Neural progenitor cell (in vitro differentiated cells): ENCODE measurements at places on chromosomes 4 and X.

DNA sequence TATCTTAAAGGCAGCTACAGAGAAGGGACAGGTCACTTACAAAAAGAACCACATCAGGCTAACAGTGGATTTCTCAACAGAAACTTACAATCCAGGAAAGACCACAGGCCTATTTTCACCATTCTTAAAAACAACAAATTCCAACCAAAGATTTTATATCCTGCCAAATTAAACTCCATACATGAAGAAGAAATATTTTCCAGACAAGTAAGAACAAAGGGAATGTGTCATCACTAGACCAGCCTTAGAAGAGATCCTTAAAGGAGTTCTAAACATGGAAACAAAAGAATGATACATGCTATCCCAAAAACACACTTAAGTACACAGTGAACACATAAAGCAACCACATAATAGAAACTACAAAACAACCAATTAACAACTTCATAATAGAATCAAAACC is 105.6 kb downstream of the ANXA10 start:
- no peak for DNase-seq

DNA sequence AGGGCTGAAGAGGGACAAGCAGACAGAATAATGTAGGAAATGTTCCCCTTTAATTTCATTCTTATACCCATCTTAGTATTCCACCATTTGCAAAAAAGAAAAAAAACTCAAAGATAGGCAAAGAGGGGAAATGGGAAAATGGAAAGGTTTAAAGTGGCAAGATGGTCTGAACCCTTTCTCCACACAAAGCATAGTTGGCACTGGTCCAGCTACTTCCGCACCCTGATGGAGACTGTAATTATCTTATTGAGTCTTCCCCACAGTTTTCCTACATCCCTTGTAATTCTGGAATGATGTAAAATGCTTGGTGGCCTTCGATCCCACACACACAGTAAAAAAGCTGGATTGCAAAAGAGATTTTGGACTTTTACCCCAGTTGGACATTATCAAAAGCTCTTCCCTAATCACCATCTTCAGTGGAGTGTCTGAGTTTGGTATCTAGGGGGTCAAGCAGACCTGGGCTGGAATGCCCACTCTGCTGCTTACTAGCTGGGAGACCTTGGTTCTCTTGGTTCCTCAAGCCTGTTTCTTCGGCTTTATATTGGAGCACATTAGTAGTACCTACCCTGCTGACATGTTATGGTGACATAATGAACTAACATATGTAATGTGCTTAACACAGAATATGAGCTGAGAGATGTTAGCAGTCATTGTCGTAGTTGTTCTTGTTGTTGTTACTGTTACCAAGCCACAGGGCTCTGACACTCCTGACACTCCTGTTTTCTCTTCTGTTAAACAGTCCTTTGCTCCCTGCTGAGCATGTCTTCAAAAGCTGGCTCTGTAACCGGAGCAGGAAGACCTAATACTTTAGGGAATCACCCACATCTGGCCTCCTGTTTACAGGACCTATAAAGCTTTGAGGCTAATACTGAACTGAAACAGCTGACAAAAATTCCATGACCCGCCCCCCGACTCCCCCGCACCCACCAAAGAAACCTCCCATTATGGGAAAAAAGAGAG is 4.7 kb downstream of the SRPX2 start:
- DNase-seq = peak; percentile 45

- DNase-seq = peak; percentile 36
Observed at GRCh38 chr4:160592258-160592657, 1489.4 kb downstream of the RAPGEF2 start.

GRCh38 chrX:69614886-69615285 is 1.0 kb upstream of the EDA start:
- DNase-seq = no peak

GRCh38 chr4:109020861-109021260 is 258.0 kb upstream of the ETNPPL start:
- DNase-seq = no peak

DNA sequence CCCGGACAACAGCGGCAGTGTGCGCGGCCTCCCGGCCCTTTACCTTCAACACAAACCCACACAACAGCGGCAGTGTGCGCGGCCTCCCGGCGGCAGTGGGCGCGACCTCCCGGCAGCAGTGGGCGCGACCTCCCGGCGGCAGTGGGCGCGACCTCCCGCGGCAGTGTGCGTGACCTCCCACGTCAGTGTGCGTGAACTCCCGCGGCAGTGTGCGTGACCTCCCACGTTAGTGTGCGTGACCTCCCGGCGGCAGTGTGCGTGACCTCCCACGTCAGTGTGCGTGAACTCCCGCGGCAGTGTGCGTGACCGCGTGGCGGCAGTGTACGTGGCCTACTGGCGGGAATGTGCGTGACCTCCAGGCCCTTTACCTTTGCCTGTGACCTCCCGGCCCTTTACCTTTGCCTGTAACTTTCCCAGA is 576.6 kb upstream of the FRG1 start:
- no peak for DNase-seq
